ENCODE measurements at places on chromosomes 1 and 21.

- DNase-seq: no peak
Measured at GRCh38 chr1:222865718-222866117, 50.9 kb downstream of the DISP1 start.

- DNase-seq: no peak
Measured at GRCh38 chr21:32140151-32140550, 138.7 kb downstream of the MIS18A start.

DNA sequence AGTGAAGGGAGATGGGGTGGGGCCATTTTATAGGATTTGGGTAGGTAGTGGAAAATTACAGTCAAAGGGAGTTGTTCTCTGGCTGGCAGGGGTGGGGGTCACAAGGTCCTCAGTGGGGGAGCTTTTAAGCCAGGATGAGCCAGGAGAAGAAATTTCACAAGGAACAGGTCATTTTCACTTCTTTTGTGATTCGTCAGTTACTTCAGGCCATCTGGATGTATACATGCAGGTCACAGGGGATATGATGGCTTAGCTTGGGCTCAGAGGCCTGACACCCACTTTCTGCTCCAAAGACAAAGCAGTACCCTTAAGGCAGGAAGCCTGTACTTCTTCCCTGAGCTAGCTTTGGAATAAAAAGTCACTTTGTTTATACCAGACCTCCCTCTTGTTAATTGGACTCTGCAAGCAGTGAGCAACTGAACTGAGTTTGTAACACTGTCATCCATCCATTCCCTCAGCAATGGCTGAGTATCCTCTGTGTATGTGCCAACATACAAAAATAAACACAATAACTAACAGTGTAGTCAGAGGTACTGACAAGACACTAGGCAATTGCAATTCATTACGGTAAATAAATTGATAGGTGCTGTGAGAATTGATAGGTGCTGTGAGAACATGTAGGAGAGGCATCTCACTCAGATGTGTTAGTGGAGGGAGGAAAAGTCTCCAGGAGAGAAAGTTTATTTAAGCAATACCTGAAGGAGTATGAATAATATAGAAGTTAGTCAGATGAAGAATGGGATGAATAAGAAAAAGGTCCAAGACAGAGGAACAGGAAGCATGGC lies 14.7 kb upstream of the RGS2 start:
- no peak for DNase-seq

DNA sequence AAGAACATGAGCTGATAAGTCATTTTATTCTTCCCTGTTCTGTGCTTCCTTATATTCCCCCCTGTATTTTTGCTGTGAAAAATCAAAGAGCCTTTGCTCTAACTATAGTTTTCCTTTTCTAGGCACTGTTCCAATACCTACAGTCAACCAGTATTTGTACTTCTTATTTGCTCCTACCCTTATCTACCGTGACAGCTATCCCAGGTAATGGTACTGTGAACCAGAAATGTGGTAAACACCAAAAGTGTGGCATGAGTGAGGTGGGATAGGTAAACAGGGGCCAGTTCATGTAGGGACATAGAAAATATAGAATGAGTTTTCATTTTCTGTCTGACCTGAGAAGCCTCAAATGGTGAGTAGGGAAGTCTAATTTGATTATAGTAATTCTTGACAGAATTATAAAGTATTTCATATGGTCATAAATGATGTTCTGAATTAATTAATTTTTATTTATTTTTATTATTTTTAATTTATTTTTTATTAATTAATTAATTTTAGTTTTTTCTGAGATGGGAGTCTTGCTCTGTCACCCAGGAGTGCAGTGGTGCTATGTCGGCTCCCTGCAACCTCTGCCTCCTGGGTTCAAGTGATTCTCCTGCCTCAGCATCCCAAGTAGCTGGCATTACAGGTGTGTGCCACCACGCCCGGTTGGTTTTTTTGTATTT lies 22.9 kb upstream of the AXDND1 start:
- DNase-seq: no peak

DNA sequence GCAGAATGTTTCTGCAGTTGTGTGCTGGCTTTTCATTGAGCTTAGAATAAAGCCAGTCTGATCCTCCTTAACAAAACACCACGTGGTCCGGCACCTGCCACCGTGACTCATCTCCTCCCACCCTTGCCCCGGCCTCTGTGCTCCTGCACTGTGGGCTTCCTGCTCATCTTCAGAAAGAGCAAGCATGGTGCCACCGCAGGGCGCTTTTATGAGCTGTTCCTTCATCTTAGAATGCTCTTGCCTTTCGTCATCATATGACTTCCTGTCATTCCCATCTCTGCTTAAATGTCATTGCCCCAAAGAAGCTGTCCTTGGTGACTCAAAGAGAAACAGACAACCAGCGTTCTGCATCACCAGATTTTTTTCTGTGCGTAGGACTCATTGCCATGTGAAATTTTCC lies 117.8 kb downstream of the HHAT start:
- DNase-seq: peak; percentile 89

DNA sequence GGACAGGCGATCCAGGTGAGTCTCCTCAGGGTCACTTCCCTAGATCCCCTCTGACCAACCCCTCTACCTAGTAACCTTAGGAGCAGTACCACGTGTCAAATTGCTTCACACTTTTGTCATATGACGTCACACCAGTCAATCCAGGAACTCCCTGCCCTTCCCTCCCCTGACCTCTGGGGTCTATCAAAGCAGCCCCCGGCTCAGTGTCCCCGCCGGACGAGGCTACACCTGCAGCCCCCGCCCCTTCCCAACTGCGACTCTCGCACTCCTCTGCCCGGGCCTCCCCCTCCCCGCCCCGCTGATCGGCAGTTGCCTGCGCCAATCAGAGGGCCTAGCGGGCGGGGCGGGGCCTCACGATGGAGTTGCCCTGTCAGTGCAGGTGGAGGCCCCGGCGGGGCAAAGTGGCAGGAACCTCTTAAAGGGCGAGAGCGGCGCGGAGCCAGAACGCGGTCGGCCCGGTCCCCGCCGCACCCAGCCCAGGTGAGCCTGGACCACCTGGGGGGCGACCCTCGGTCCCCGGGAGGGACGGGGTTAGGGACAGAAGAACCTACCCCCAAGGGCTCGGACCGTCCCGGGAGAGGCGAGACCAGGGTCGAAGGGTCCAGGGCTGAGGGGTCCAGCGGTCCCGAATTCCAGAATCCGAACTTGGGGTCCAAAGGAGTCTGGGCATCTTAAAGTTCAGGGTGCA lies 27.5 kb upstream of the EPB41 start:
- peak; percentile 50 for DNase-seq

DNA sequence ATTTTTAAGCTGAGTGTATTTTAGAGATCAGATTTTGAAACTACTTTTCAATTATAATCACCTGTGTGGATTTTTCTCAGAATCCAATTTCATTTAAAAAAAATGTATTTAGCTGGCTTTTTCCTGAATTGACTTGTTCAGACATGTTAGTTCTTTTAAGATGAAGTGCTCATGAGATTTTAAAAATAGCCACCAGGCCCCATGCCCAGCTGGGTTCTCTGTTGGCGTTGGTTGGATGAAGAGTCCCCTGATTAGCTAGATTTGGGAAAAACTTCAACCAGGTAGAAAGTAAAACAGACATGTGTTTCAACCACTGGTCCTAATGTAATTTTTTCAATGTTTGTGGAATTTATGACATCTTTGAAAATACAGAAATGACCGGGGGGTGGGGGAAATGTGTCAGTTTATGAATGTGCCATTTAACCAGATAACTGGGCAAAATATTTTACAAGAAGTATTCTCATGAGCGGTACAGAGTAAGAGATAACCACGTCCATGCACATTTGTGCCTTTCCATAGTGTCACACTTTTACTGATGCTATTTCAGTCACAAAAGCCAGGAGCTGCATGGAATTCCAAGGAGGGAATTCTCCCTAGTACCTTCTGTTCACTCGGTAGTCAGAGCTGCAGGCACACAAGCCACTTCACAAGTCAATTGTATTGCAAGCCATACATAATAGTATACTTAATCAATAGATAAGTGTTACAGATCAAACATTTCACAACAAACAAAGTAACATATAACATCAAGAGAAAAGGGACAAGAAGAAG lies 51.1 kb downstream of the KCNK1 start:
- DNase-seq: no peak

- peak; percentile 74 for DNase-seq
Measured at GRCh38 chr1:67683766-67684525, 1.1 kb upstream of the GADD45A start.

DNA sequence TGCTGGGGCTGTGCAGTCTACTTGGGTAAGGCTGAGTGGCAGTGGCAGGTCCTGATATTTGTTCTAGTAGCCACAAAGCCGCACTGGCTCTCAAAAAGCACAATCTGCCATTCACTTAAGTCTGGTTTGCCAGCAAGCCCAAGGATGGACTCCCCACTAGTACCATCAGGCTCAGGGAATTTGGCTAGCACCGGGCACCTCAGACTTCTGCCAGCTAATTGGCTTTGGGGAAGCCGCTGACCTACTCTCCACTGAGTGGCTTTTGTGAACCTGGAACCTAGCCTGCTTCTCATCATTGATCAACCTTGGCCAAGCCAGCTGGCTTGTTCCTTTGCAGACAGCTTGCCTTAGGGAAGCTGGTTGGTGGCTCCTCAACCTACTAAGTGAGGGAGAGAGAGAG lies 83.1 kb downstream of the ESRRG start:
- no peak for DNase-seq

GRCh38 chr1:240538776-240539430 lies 73.1 kb downstream of the GREM2 start:
- no peak for DNase-seq

GRCh38 chr1:18872071-18872611 lies 12.7 kb upstream of the TAS1R2 start:
- DNase-seq: no peak

DNA sequence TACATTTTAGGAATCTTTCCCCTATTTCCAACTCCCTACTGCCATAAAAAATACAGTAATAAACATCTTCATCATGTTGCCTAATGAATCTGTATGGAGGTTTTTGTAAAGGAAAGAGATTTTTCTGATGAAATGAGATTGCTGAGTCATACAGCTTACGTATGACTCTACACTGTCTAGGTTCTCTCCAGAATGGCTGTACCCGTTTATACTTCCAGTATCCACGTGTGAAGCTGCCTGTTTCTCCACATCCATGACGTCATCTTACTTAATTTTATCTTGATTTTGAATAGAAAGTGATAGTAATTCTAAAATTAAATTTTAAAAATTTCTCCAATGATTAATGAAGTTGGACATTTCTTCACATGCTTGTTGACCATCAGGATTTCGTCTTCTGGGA lies 103.7 kb downstream of the COQ8A start:
- DNase-seq: peak; percentile 51

- DNase-seq: no peak
Measured at GRCh38 chr1:105027838-105028471, 1278.3 kb downstream of the AMY1C start.

DNA sequence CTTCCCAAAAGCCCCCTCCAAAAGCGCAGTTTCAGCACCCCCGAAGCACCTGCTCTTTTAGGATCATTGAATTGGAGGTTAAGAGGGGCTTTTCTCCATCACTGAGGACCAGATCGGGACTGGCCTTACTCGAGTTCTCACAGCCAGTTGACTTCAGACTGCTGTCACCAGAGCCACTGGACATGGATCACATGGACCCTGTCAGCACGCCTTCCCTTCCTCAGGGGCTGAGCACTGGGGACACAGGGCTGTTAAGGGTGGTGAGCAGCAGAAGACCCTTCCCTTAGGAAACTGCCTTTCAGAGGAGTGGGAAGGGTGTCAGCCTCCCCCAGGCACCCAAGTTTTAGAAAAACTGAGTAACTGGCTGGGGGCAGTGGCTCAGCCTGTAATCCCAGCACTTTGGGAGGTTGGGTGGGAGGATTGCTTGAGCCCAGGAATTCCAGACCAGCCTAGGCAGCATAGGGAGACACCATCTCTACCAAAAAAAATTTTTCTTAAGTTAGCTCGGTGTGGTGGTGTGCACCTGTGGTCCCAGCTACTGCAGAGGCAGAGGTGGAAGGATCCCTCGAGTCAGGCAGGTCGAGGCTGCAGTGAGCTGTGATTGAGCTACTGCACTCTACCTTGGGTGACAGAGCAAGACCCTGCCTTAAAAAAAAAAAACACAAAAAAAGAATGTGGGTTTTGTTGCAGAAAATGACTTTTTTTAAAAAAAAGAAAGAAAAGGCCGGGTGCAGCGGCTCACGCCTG lies 584 bp upstream of the FGR start:
- no peak for DNase-seq

DNA sequence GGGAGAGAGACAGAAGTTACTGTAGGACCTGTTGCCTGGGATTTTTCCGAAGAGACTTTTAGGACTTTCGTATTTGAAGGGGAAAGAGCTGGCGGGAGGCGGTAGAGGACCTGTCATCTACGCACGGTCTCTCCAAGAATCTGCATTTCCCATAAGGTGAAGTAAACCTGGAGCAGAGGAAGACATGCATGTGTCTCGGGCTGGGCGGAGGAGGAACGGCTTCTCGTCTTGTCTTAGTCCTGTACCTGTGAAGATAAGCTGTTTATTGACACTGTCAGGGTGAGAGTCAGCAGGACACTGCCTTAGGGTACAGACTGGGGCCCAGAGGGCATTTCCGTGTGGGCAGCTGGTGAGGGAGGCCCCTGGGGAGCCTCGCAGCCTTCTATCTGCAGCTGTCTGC lies 123.4 kb upstream of the COL6A1 start:
- no peak for DNase-seq

DNA sequence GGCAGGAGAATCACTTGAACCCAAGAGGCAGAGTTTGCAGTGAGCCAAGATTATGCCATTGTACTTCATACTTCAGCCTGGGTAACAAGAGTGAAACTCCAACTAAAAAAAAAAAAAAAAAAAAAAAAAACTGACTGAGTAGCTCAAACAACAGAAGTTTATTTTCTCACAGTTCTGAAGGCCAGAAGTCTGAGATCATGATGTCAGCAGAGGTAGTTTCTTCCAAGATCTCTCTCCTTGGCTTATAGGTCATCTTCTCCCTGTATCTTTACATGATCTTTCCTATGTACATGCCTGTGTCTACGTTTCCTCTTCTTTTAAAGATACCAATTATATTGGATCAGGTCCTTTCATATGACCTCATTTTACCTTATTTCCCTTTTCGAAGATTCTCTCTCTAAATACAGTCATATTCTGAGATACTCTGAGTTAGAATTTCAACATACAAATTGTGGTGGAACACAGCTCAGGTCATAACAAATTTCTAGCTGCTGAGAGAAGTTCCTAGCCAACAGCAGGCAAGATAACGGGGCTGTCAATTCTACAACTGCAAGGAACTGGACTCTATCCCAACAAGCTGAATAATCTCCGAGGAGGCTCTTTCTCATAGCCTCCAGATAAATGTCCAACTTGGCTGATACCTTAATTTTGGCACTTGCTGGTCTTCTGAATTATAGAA lies 187.7 kb upstream of the ADAMTS5 start:
- DNase-seq: no peak

GRCh38 chr1:154821083-154821482 lies 49.0 kb downstream of the KCNN3 start:
- no peak for DNase-seq
